Pancreas (tissue), 10 donors: ENCODE measurements at places on chromosomes 7 and 10. TPM values are rescaled to one million over a fixed set of nuclear protein-coding genes. Genes with fewer than 3 reads are reported as not detected.

The C10orf67 gene
- total RNA-seq, result not detected

The TAC1 gene
- not detected for total RNA-seq

The PLCE1 gene
- 7.2 TPM for total RNA-seq

The TRPV5 gene
- total RNA-seq, result not detected

The COPS6 gene
- 35.1 TPM for total RNA-seq

The ZNF438 gene
- 3.0 TPM for total RNA-seq

The PDSS1 gene
- 2.7 TPM for total RNA-seq

The UNCX gene
- total RNA-seq, result not detected

The GHRHR gene
- not detected for total RNA-seq

- DNase-seq, result peak; percentile 24
Observed at GRCh38 chr10:103720328-103720963, 134.9 kb downstream of the SH3PXD2A start.

GRCh38 chr7:112080441-112080840, 125.8 kb downstream of the DOCK4 start:
- no peak for DNase-seq

DNA sequence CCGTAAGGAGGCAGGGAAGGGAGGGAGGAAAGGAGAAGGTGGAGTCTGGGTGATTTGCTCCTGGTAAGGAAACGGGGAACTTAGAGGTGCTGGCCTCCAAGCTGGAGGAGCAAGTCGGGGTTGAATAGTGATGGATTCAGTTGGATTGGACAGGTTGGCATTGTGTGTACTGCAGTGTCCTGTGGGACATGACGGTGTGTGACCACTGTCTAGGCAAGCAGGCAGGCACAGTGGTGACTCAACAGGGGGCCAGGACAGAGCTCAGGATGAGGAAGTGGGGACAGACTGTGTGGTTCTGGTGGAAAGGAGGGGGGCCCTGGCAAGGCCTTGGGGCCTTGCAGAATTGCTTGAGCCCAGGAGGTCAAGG, 48.8 kb downstream of the COL26A1 start:
- DNase-seq, result no peak

- no peak for DNase-seq
Observed at GRCh38 chr7:55180963-55181542, 162.2 kb downstream of the EGFR start.

- DNase-seq, result no peak
Observed at GRCh38 chr7:135366843-135367508, 133.3 kb downstream of the STRA8 start.

DNA sequence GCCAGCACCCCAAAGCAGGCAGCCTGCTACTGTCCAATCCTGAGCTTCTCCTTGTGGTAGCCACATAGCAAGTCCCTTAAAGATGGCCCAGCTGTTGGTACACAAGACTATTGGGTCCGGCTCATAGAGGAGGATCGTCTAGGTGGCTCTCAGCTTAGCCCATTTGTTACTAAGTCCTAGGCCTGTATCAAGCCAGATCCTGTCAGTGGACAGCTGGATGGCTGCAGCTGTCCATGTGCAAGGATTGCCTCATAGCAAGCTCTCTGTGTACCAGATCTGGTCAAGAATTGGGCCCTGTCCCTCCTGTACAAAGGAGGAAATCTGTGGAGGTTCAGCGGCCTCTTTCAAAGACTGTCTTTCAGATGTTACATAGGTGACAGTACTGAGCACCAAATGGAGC, 12.2 kb upstream of the TMEM168 start:
- DNase-seq, result no peak

- DNase-seq, result no peak
Observed at GRCh38 chr10:62694537-62695126, 109.9 kb upstream of the ADO start.

GRCh38 chr10:113616244-113617074, 47.4 kb downstream of the NRAP start:
- DNase-seq, result no peak

DNA sequence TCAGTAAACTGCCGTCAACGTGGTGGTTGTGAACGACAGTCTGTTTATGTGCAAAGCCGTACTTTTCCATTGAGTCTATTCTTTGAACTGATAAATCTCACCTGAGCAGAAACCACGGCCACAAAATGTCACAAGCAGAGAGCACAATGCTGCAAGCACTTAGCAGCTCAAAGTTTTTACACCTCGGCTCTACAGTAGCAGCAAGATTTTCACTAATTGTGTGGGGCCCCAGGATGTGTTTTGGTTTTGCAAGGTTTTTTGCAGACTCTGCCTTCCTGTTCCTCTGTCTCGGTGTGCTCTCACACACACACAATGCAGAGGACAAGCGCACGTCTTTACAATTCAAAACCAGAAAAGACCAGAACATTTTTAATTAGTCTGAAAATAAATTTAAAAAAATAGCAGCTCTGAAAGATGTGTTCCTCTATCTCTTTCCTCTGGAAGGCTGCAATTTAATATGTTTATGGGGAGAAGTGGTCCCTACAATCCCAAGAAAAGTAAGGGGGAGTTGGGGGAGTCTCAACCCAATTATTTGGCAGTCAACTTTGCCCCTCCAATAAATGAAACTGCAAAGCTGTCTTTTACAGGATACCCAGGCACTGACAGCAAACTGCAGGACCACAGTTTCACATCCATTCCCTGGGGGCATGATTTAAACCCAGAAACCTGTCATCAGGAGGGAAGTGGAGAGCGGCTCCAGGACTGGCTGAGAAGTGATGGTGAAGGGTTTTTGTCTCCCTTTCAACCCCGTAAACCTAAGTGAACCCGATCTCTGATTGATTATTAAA, 73.8 kb upstream of the SFMBT2 start:
- DNase-seq, result no peak

DNA sequence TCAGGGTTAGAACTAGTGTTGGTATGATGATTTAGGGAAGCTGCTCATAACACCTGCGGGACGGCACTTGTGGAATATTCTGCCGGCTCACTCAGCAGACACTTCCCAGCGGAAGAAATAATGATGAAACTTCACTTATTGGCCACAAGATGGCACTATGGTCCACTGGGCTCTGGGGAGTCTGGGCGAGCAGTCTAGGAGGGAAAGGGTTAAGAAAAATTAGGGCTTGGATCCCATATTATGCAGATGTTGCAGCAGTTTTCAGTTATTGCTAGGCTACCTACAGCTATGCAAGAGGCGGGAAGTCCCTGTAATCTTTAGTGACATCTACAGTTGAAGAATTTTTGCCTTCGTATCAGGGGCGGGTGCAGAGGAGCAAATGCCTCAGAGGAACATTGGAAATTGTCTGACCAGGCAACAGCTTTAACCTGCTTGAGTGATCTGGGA, 238.7 kb upstream of the PRSS58 start:
- DNase-seq, result no peak
